ENCODE measurements at places on chromosomes 2 and 18.

DNA sequence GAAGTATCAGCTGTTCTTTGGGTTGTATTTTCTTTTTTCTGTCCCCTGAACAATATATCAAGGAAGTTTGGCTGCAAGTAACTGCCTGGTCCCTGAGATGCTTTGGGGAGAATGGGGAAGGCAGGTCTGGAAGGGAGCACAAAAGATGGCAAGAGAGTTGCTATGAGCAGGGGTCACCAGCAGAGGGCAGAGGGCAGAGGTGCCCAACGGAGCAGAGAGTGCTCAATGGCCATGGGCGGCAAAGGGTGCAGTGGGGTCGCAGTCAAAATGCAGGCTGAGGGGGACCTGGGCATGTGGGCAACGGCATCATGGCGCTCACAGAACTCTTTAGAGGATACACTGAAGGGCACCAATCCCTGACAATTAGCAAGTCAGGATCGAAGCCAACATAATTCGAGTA, 107.7 kb upstream of the ATP8B1 start:
- DNase-seq, result no peak

GRCh38 chr2:101696272-101697123, 1.0 kb upstream of the MAP4K4 start:
- no peak for DNase-seq

- DNase-seq, result no peak
Observed at GRCh38 chr2:144886862-144887261, 366.9 kb upstream of the ZEB2 start.

DNA sequence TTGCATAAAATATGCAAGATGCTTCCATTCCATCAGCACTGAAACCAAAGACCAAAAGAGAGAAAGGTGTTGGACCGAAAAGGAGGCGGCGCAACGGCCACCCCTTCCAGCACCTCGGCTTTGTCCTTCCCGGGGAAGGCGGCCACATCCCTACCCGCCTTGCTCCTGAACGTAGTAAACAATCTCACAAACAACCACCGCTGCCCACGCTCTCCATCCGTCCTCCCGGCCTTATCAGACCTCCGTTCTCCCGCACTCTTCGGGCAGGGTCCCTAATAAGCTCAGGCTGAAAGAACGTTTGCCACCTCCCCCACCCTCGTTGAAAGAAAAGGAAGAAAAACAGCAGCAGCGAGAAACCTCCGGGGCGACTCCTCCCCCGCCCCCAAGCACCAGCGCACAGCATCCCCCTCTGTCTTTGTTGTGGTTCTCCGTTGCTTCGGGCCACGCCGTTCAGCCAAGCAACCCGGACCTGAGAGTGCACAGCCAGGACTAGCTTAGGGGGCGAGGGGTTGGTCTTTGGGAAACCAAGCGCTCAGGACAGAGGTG, 4.4 kb downstream of the EVX2 start:
- no peak for DNase-seq

DNA sequence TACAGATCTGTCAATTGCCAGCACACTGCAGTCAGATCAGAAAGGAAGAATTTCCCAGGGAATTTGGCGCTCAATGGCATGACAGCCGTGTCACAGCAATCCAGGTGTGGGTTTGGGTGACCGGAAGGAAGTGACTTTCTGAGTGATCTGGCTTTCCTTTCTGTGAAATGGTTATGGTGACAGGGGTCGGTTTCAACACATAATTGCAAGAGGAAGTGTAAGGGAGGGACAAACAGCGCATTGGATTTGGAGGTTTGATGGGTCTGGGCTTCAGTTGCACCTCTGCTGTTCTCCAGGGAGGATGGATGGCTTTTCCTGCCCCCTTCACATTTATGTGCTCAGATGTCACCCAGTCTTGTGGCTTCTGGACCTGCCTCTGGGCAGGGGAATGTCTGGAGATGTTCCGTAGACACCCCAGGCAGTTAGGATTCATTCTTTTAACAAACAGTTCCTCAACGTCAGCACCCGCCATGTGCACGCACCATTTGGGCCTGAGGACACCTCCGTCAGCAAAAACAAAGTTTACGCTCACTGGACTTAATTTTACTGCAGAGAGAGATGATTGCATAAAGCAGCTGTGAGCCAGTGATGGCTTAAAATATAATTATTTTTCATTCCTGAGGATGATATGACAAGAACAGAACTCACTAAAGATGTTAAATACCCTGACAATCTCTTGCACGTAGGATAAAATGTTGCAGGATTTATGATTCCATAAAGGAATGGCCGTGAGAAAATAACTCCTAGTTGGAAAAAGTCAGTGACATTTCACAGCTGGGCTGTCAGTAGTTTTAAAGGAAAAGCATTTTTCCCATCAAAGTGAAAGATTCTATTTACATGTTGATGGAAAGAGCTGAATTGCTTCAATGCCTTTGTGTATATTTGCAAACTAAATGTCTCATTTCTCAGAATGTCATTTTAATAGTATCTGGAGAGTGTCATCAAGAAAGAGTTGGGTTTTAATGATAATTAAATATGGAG, 36.9 kb downstream of the MBP start:
- DNase-seq, result no peak

DNA sequence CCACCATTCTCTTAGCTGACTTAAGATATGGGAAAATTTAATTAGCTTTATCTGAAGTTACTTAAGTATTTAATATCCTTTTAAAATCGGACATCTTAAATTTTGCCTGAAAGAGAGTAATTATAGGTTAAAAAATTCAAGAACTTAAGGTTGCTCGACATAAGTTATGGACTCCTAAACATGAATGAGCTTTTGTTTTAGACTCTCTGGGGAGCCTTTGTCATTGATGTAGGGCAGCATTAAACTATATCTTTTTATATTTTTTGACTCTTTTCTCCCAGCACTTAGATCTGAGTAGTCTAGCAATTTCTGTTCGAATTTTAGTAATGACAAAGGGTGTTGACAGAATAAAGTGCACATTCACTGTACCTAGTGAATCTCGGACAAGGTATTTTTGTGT, 4.7 kb downstream of the PHLPP1 start:
- DNase-seq, result no peak

GRCh38 chr2:69801745-69802290, 27.6 kb upstream of the GMCL1 start:
- DNase-seq, result no peak

GRCh38 chr2:584863-585823, 92.1 kb downstream of the TMEM18 start:
- no peak for DNase-seq

DNA sequence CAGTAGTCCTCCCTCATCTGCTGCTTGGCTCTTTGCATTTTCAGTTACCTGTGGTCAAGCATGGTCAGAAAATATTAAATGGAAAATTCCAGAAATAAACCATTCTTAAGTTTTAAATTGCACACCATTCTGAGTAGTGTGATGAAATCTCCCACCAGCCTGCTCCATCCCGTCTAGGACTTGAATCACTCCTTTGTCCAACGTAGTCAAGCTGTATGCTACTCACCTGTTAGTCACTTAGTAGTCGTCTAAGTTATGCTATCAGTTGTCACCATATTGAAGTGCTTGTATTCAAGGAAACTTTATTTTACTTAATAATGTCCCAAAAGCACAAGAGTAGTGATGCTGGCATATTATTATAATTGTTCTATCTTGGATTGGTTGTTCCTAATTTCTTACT, 172.5 kb downstream of the FIGN start:
- DNase-seq, result no peak

DNA sequence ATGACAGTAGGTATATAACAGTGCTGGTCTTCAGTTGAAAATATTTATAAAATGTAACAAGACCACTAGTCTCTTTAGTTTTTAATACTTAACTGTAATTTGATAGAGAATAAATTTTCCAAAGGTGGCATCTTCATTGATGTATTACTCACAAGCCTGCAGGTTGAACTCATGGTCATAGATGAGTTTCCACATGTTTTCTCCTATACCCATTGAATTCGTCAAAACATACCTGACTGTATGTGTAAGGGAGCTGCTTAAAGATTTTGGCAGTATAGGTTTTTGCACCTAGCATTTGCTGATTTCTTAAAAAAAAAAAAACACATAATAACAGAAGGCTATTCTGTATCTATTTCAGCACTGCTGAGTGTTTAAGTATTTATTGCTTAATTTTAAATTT, 112.9 kb downstream of the FMNL2 start:
- no peak for DNase-seq

- no peak for DNase-seq
Observed at GRCh38 chr2:17911491-17912260, 33.2 kb downstream of the KCNS3 start.

GRCh38 chr2:143482771-143483170, 353.6 kb downstream of the ARHGAP15 start:
- DNase-seq, result no peak

- DNase-seq, result peak; percentile 36
Observed at GRCh38 chr18:26656944-26657536, 108.7 kb upstream of the KCTD1 start.

GRCh38 chr2:160932960-160933359, 227.3 kb upstream of the TANK start:
- DNase-seq, result no peak

- no peak for DNase-seq
Observed at GRCh38 chr18:48727681-48728080, 188.8 kb downstream of the CTIF start.

DNA sequence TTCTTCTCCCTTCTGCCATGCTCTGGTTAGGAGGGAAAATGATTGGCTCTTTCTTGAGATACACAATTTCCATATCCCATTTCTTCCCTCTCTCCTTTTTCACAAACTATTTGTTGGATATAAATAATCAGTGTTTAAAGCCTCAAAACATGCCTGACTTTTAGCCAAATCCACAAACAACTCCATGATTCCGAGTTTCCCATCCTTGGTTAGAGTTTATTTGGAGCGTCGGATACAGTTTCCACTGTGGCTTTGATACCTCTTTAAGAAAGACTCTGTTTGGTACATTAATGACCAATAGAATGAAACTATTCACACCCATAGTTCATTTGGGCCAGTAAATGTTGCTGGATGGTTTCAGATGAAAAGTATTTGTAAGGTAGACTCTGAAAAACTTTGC, 5.9 kb upstream of the FHL2 start:
- DNase-seq, result no peak

DNA sequence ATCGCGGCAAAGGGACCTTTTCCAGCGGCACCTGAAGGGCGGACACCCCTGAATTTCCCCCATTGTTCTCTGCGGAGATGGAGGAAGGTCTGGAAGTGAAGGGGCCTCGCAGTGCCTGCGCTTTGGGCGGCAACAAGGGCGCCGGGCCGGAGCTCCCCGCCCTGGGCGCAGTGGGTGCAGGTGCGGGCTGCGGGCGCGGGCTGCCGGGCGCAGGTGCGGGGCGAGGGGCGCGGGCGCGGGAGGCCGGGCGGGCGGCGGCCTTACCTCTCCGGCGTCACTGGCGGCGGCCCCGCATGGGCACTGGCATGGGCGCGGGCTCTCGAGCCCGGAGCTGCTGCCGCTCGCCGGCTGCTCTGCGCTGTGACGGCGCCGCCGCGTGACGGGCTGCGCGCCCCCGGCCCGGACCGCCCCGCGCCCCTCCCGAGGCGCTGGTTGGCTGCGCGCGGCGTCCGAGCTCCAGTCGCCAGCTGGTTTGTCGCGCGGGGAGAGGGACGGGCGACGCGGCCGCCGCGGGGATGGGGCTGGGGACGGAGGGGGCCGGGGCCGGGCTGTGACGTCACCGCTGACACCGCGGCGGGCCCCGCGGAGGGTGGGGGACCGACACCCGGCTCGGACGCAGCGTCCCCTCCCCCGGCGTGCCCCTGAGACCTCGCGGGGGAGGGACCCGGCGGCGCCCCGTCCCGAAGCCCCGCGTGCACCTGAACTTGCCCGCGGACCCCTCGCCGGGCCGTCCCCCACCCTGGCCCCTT, at the start of gene KIF1A:
Gene KIF1A, minus strand, starts transcription at position 362 of the 749 bp plus-strand sequence. CDS start 22,467 bp downstream, outside the sequence.
- no peak for DNase-seq

DNA sequence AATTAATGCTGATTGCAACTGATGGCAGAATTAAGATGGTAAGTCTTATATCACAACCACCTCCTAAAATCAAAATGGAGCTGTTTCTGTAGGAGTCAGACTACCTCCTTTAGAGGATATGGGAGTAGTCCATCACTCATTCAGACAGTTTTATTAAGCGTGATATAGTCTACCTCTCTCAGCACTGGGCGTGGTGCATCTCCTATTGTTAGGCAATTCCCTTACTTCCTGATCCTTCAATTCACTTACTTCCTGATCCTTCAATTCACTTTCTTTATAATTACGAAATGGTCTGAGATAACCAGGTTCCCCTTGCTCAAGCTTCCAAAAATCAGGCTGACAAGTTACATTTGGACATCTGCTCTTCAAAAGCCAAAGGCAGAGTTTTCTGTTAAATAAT, 31.9 kb downstream of the ATP8B1 start:
- DNase-seq, result no peak

- DNase-seq, result no peak
Observed at GRCh38 chr2:172736424-172737174, 954 bp downstream of the RAPGEF4 start.

- DNase-seq, result no peak
Observed at GRCh38 chr2:234661175-234661574, 164.3 kb upstream of the ARL4C start.

DNA sequence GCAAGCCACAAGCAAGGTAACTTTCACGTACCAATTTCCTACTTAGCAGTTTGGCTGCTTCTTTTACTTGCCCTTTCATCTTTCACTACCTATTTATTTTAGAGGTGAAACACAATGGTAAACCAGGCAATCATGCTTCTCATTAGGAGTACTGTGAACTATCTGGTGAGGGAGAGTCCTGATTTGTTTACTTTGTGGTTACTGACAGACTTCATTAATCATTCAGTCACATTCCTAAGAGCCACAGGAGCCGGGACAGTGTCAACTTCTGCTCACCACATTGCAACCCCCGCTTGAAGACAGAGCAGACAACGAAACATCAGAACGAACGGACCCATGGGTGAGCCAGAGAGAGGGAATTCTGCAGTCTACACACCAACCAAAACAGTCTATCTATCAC, 28.8 kb downstream of the TUBB6 start:
- DNase-seq, result no peak

- DNase-seq, result no peak
Observed at GRCh38 chr2:202022755-202023154, 10.9 kb upstream of the FZD7 start.

DNA sequence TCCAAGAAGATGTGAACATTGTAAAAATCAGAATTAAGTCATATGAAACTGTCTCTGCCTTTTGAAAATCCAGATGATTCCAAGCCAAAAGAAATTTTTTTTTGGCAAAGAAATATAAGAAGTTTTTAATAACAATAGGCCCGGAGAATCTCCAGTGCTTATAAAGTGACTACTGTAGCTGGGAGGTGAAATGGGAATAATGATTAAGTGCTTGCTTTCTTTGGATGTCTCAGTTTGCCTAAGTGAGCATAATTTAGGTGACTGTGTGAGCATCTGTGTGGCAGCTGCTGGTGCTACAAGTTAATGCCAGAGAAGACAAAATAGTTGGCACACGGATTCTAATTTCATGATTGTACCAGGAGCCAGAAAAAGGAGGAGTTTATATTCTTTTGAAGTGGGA, 185.0 kb downstream of the LTBP1 start:
- no peak for DNase-seq

All from foreskin melanocyte (primary cell).